ENCODE measurements at places on chromosomes 1 and 21.

DNA sequence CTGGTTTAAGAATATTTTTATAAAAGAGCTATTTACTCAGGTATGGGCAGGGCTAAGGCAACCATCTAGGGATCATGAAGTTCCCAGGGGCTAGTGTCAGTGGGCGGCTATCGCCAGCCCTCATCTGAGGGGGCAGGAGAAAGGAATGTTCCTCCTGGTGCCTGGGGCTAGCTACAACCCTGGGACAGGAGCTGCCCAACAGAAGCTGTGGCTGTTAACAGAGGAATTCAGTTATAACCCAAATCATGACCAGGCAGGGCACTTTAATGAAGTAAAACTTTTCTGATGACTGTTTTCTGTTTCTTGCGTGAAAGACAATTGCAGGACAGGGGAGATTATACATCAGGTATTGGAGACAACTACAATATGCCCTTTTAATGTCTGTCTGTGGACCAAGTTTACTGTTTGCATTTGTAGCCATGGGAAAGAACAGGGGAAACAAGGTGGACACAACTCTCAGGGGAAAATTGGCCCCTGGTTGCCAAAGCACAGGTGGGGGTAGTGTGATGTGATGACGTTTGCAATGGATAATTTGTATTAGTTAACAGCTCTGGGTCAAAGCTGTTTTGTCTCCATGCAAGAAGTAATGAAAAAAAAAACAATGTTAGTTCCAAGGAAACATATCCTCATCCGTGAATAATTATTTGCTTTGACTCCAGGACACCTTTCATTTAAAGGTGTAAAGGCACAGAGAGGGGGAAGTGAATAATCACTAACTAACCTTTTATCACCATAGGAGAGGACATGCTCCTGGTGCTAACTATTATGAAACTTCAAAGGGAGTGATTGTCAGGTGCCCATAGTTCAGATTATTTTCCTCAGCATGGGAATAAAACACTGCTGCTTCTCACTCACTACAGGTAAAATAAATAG lies 105.2 kb downstream of the TSEN15 start:
- no peak for DNase-seq

GRCh38 chr1:156356875-156357534 lies 12.0 kb upstream of the RHBG start:
- no peak for DNase-seq

DNA sequence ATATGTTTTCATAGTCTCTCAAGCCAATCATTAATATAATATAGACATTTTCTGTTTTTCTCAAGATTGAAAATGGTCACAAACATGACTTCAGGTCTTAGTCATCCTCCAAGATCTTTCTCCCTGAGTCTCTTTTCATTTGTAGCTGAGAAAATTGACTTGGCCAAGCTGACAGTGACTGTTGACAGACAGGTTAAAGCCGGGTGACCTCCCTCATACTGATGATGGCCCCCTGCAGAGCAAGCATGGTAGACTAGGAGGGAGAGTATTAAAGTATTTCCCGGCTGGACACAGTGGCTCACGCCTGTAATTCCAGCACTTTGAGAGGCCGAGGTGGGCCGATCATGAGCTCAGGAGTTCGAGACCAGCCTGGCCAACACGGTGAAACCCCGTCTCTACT lies 6.8 kb upstream of the KIAA1614 start:
- no peak for DNase-seq

DNA sequence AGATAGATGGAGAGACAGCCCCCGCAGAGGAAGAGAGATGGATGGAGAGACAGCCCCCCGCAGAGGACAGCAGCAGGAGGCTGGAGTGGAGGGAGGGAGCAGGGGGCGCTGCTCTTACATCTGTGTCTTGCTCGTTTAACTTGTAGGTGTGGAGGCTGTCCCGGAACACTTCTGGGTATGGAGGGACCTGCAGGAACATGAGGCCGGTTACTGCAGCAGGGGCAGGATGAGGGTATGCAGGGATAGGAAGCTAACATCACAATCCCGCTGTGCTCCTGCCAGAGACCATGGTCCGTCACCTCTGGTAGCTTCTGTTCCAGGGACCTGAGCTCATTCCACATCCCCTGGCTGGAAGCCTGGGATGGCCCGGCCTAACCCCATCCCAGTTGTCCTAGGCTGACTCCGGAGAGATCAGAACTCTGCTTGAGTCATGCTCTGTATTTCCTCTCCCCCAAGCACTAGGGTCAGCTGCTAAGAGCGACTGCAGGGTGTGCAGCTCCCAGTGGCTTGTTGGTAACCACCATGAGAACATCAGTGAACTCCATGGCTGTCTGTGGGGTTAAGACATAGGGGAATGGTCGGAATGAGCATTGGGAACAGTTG lies 36.7 kb upstream of the GOLT1A start:
- no peak for DNase-seq

GRCh38 chr1:6948861-6949260 lies 163.6 kb downstream of the CAMTA1 start:
- no peak for DNase-seq

DNA sequence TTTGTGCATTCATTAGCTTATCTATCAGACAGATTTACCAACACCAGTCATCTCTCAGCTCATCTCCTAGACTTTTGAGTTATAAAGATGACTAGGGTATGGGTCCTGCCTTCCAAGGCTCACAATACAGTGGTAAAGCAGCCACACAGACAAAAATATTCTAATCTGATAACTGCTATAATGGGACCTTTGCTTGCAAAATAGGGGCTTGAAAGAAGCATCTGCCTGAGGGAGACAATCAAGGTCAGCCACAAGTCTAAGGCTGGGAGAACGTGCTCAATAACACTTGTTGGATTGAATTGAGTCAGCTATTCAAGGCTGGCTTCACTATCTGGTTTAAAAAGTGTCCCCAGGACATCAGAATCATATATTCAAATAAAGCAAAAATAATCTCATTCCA lies 1.4 kb upstream of the PAPPA2 start:
- DNase-seq = no peak

DNA sequence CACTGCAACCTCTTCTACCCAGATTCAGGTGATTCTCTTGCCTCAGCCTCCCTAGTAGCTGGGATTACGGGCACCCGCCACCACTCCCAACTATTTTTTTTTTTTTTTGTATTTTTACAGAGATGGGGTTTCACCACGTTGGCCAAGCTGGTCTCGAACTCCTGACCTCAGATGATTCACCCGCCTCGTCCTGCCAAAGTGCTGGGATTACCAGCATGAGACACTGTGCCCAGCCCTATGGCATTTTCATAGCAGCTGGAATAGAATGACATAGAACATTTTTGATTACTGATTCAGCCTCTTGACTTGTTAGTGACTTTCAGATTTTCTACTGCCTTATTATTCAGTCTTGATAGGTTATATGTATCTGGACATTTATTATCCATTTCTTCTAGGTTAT lies 1046.2 kb downstream of the AMY1C start:
- DNase-seq = no peak

DNA sequence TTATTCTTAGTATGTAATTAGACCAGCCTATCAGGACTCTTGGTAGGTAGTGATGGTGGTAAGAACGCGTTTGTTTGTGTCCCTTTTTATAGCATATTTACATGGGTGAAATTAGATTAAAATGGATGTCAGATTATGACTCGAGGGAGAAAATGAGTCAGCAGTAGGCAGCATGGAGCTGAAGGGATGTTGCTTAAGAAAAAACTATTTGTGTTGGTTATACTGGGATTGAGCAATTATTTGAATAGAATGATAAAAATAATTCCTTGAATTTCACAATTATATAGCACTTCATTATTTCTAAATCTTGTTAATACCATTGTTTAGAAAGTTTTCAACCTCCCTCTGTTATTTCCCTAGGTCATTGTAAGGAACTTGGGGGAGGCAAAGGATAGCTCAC lies 348.8 kb downstream of the RYR2 start:
- DNase-seq = no peak

GRCh38 chr1:170670802-170671628 lies 7.1 kb downstream of the PRRX1 start:
- no peak for DNase-seq

GRCh38 chr1:110462964-110463363 lies 12.0 kb downstream of the PROK1 start:
- DNase-seq = no peak

DNA sequence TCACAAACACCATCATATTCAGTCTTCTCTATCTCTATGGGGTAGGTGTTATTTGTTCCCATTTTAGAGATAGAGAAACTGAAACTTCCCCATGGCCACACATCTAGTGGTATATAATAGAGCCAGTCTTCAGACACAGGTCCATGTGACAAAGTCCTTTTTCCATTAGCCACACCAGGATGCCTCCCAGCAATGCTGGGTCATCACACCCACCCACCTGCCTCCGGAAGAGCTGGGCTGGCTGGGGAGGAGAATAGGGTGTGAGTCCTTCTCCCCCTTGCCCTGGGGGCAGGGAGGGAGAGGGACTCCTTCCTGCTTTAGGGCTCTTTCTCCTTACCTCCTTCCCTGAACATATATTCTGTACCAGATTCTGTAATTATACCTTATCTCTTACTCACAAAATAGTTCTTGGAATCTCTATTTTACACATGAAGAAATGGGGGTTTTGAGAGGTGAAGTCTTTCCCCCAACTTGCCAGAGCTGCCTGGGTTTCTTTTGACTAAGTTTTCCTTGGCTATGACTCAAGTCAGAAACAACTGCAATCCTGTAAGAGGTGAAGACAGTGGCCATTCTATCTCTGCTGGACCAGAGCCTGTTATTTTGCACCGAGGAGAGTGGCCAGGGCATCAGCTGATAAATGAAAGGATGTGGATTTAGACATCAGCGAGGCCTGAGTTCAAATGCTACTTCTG lies 30.0 kb downstream of the SOX13 start:
- no peak for DNase-seq

DNA sequence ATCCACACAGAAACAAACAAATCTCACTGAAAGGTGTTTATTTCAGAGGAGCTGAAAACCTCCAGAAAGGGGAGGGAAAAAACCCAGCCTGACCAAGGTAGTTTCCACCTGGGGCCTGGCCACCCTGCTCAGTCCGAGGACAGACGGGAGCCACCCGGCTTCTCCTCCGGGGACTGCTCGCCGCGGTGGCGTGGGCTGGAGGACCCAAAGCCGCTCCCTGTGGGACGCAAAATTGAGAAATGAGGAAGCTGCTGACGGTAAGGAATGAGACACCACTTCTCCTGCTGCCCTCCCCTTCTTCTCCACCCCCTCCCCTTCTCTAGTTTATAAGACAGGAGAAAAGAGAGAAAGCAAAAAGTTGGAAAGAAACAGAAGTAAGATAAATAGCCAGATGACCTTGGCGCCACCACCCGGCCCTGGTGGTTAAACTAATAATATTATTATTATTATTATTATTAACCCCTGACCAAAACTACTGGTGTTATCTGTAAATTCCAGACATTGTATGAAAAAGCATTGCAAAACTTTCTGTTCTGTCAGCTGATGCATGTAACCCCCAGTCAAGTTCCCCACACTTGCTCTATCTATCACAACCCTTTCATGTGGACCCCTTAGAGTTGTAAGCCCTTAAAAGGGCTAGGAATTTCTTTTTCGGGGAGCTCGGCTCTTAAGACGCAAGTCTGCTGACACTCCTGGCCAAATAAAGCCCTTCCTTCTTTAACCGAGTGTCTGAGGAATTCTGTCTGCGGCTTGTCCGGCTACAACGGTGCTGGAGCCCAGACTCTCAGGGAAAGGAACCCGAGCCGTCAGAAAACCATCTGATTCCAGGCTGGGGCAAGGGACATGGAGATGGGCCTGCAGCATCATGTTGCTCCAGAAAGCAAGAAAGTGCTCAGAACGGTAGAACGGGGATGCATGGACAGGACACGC lies 12.5 kb downstream of the ITGB2 start:
- DNase-seq = no peak

GRCh38 chr1:1259951-1260600 lies 13.6 kb upstream of the C1QTNF12 start:
- no peak for DNase-seq

DNA sequence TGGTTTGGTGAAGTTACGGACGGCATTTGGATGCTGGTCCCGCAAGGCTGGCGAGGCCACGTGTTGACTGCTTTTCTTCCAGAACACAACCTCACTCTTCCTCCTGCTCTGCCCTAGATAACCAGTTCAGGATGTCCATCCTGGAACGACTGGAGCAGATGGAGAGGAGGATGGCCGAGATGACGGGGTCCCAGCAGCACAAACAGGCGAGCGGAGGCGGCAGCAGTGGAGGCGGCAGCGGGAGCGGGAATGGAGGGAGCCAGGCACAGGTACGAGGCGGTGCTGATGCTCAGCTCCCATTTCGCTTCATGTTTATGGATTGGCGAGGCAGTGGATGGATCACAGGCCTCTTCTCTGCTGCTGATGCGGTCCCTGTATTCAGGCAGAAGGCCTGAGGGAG lies 38.8 kb upstream of the VAMP3 start:
- no peak for DNase-seq

GRCh38 chr1:111249960-111250359 lies 22.4 kb downstream of the CHI3L2 start:
- no peak for DNase-seq

DNA sequence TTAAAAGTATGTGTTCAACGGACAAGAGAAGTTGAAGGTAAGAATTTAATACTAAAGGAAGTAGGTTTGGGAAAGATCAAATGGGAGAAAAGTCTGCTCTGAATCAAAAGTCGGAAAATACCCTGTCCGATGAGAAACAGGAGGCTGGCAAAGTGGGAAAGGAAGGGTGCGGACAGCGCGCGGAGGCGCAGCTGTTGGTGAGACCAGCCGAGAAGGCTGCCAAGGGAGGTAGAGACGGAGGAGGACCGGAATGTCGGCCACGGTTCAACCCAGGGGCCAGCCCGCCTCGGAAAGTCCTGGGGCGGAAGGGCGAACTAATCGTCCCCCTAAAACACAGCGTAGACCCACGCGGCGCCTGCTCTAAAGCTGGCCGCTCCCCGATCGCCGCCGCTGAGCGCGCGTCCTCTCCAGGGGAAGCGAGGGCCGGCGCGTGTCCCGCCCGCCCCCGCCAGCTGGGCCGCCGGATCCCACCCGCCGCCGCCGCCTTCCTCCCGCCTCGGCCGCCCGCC lies 639 bp upstream of the SPATA1 start:
- DNase-seq = peak; percentile 46

- DNase-seq = no peak
Measured at GRCh38 chr1:117365350-117366176, 1.7 kb upstream of the MAN1A2 start.

- no peak for DNase-seq
Measured at GRCh38 chr1:222071387-222071786, 329.5 kb upstream of the DUSP10 start.

DNA sequence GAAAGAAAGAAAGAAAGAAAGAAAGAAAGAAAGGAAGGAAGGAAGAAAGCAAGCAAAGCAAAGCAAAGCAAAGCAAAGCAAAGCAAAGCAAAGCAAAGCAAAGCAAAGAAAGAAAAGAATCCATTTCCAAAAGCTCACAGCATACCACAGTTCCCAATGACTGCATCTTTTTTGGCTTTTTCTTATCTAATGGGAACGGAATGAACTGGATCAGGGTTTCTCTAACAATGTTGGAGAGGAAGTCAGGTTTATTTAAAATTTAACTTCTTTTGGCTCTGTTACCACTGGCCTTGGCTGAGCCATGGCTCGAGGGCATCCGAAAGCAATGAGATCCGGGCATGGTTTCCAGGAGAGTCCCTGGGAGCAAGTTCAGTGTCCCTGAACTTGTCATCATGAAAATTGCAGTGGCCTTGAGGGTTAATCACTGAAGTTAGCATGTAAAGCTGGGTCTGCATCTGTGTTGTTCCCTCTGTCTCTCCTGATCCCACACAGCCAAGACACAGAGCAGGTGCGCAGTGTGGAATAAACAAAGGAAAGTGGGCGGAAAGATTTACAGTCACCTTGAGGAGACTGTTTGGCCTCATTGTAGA lies 34.6 kb upstream of the CTPS1 start:
- no peak for DNase-seq

- DNase-seq = no peak
Measured at GRCh38 chr1:87117761-87118368, 203.4 kb downstream of the HS2ST1 start.

GRCh38 chr1:3052501-3052900 lies 16.5 kb upstream of the PRDM16 start:
- no peak for DNase-seq
